ENCODE measurements at places on chromosomes 4 and X. TPM values are rescaled to one million over a fixed set of nuclear protein-coding genes. Genes with fewer than 3 reads are reported as not detected.

Gene FAM120C
- total RNA-seq: 6.0 TPM

Gene MTTP
- total RNA-seq: not detected

Gene GJB1
- total RNA-seq: not detected

Gene ASB9
- total RNA-seq: 21.2 TPM

Measured in A549 treated with CORT108297 at 1 μM for 4 hours (cell line).